Activated CD8-positive, alpha-beta memory T cell treated with anti-CD3 and anti-CD28 coated beads, Interleukin-2, amount 50 U/mL, for 4 hours (primary cell): ENCODE measurements at places on chromosomes 1 and 21.

DNA sequence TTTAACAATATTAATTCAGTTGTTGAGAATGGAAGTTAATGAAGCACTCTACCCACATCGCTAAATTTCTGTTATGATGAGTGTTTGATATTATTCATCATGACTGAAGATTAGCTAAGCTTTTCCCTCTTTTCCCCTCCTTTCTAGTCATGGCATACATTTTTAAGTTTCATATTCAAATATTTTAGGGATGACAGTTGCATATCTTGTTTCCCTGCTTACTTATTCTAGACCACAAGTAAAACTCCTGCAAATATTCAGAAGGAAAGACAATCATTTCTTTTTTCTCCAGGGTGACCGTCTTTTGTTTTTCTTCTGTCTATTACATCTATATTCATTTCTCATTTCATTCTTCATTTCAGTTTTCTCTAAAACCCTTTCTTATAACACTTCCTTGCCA is 906.0 kb downstream of the ADGRL2 start:
- DNase-seq: no peak

- DNase-seq: no peak
These were observed 20.1 kb downstream of the PLCH2 start for GRCh38 chr1:2496087-2496622.

- no peak for DNase-seq
These were observed 31.4 kb downstream of the CTH start for GRCh38 chr1:70442490-70442889.

DNA sequence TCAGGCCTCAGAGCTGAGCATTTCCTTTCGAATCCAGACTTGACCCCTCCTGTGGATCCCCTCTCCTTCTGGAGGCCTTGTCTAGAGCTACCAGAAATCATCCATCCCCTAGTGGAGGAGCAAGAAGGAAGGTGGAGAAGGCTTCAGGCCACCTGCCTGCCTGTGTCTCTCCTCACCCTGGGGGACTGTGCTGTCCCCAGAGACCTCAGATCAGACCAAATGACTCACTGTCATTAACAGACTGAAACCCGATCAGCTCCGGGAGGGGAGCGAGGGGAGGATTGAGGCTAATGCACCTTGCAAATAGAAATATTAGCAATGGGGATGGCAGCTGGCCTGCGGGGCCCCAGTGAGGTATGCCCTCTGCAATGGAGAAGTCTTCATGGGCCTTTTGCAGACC is 2.1 kb downstream of the MYBPH start:
- no peak for DNase-seq

DNA sequence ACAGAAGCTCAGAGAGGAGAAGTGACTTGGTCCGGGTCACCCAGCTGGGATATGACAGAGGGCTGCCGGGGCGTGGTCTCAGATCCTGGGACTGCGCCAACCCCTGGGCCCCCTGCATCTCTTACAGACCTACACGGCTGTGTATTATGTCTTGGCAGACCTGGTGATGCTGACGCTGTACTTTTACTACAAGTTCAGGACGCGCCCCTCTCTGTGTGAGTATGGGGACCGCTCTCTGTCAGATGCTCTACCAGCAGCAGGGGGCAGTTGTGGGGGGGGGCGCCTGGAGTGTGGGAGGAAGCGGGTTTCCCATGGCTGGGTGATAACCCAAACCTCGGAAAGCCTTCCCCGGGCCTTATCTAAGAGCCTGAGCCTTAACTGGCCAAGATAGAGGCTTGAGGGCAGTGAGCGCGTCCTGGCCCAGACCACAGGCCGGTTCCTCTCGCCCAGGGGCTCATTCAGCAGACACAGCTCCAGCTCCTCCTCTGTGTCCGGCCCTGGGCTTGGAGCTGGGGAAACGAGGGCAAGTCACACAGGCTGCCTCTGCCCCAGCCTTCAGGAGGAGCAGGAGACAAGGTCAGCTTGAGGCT is 13.3 kb downstream of the SLC66A1 start:
- DNase-seq: no peak

GRCh38 chr1:24134376-24134775 is 8.6 kb downstream of the IL22RA1 start:
- no peak for DNase-seq
